Stimulated activated CD4-positive, alpha-beta T cell treated with anti-CD3 and anti-CD28 coated beads, Interleukin-15, amount 100 ng/mL, for 48 hours (primary cell): ENCODE measurements at places on chromosomes 12 and 14.

DNA sequence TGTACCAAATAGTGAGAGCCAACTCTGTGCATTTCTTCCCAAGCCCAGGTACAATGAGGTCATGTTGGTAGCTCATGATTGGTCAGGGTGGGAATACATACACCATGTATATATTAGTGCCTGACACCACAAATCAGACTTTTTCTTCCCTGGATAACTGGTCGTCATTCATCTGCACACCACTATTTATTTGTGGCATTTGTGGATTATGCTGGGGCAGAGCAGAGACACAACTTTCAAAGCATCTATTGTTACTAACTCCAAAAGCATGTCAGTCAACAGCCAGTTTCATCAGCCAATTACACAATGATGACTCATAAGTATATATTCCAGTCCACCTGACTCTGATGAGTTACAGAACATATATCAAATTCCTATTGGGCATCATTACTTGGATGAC is 181.7 kb downstream of the ADAMTS20 start:
- DNase-seq, result no peak

DNA sequence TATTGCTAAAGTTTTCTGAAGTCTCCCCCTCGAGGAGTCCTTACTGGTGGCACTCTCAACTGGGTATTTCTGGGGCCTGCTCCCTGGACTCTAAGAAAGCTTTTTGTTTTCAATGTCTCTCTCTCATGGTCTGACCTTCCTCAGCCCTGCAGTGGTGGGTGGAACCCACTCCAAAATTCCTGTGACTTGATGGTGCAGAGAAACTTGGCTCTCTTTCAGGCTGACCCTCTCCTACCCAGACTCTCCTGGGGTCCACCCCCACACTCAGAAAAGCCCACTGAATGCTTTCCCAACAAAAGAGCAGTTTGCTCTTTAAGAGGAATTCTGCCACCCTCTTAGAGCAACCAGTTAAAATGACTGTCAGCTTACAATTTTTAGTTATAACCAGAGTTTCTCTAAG is 967 bp upstream of the PTCSC3 start:
- DNase-seq, result no peak

DNA sequence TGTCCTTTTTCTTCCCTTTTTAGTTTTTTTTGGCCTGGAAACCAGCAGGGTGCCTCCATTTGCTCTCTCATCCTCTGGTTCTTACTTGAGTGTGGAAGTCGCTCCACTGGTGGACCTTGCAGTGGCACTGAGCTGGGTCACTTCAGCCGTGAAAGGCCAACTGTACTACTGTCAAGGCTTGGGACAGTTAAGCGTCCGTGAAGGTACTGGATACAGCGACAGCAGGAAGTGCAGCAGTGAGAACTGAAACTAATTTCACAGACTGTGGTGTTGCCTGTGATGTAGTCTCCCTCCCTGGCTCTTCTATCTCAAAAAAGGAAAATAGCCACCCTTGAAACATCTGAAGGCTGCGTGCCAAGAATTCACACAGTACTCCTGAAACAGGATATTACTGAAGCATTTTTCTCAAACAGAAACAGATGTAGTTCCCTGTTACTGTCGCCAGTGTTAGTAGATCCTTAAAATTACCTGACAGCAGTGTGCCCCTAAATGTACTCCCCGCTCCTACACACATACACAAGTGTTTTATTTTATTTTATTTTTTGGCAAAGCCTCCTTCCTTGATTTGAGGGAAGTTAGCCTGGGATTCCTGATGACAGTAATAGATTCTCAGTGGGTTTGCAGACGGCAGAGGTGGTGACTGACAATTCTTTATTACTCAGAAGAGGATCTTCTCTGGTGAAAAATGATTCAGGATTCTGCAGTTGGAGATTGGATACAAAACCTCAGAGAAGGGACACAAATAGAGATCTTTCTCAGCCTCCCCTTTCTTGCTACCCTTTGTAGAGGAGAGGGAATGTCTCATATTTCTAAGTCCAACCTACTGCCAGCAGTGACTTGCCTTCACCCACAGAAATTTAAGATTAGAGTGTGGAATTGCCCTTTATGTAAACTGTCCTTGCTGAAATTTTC is 4.4 kb downstream of the SUSD6 start:
- DNase-seq, result no peak

DNA sequence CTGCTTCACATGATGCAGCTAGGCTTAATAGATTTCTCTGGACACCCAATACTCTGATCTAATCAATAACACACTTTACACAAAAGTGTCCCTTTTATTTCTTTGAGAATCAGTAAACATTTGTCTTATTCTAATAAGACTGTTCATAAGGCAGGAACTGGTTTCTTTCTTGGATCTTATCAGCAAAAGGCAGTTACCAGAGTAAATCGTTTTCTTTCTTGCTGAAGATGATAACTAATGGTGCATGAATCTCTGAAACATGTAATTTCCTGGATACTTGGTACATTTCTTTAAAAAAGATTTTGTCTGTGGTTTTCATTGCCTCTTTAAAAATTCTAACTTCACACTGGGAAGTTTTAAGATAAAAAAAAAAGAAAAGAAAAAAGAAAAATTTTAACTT is 39.6 kb downstream of the WIF1 start:
- no peak for DNase-seq

DNA sequence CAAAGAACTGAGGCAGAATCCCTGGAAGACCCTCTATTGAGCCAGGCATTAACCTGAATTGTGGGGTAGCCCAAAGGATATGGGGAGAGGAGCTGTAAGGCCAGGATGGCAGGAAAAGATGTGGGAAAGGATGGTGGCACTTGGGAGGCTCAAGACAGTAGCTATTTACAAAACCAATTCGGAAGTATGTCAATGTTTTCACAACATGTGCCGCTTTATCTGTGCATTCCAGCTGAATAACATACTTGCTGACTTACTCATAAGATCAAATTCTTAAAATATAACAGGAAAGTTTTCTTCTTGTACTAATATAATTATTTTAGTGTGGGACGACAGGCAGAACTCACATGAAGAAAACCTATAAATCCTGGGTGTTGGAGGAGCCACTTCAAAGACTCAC is 10.6 kb downstream of the BBS10 start:
- no peak for DNase-seq

GRCh38 chr14:99313234-99313633 is 41.2 kb upstream of the BCL11B start:
- no peak for DNase-seq

DNA sequence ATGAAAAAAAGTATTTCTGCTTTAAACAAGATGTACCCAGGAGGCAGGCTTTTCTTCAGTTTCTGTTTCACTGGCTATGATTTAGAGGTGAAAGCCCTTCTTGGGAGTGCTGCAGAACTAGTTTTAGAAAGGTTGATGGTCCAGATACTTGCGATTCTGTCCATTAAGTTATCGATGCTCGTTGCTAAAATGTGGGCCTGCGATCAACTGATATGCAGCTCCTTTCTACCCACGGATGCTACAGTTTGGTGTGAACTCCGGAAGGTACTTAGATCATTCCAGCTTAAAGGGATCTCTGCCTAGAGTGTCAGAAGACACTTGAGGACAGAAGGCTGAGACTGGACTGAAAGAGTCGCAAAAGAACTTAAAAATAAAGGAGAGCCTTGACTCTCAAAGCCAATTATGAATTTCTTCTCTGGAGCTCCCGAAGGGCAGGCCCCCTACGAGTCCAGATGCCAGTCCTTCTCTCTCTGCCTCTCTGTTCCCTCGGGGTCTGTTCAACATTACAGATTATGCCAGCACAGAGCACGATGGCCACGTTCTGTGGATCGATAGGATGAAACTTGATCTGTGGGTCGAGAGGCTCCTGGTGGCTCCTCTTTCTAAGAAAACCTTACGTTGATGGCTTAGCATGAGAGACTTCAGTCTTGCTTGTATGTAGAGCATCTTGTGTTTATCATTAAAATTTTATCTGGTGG is 40.0 kb downstream of the FBXW8 start:
- DNase-seq, result no peak

DNA sequence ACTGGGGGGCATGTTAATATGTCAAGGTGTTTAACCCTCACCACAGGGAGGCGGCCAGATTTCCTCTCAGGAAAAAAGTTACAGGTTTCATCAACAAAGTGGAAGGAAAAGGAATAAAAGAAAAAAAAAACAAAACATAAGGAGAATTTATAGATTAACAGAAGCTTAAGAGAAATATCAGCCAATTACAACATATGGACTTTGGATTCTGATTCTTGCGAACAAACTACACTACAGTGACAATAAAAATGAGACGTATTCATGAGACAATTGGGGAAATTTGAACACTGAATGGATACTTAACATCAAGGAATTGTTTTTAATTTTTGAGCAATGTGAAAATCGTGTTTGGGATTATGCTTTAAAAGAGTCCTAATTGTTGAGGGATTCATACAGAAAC is 60.4 kb downstream of the CALM1 start:
- DNase-seq, result no peak

DNA sequence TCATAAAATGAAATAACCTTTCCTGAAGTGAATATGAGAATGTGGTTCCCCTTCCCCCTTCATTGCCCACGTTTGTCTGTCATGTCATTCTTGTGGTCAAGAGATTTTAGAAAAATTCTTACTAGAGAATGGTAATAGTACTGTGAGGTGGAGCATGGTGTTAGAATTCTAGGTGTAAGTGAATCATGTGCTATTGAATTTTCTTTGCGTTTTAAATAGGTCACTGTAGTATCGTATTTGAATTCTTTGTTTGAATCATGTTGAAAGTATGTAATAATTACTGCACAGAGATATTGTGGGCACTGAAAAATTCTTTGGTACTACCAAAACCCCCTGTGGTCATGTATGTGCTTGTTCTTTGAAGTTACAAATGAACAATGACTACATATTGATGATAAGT is 49.9 kb downstream of the FUT8 start:
- DNase-seq, result peak; percentile 10

DNA sequence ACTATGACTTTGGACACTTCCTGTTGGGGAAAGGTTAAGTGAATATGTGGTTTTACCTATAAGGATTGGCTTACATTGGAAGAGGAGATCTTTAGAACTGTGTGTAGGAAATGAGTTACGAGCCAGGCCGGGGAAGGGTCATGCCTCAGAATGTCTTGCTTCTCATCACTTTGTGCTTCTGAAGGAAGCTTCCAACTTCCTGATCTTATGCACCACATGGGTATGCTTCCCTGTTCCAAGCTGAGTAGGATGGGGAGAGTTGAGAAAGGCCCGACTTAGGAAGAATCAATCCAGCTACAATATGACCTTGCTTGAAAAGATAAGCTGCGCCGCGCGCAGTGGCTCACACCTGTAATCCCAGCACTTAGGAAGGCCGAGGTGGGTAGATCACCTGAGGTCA is 59.9 kb downstream of the STXBP6 start:
- no peak for DNase-seq

DNA sequence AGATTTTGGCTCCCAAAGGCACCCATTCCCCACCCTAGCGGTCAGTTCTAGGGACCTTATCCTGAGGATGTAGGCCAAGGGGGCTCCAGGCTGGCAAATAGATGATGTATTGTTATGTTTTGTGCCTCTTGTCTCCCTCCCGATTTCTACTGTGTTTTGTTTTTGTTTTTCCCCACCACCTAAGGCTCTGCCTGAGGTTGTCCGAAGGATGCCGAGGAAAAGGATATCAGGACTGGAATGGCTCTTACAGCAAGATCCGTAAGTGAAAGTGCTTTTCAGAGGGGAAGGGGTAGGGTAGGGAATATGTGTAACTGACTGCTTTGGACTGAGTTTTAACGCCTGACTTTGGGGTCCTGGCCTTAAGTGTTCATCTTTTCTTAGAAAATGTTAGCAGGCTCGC is 6.6 kb downstream of the FOXG1 start:
- DNase-seq, result no peak

- DNase-seq, result no peak
Measured at GRCh38 chr12:75661908-75662307, 150.5 kb upstream of the KRR1 start.

- DNase-seq, result no peak
Measured at GRCh38 chr12:19261773-19262172, 132.2 kb downstream of the PLEKHA5 start.

DNA sequence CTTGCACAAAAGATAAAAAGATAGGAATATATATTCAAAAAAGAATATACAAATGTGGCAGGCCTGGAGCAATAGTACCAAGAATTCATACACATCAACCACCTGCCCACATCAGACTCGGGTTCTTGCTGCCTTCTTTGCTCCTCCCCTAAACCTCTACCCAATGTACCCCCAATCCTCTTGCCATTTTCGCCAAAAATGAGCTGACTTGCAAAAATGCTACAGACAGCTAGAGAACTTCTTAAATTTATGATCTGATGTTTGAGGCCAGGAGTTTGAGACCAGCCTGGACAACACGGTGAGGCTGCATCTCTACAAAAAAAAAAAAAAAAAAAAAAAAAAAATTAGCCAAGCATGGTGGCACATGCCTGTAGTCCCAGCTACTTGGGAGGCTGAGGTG is 42.9 kb upstream of the SAV1 start:
- no peak for DNase-seq

DNA sequence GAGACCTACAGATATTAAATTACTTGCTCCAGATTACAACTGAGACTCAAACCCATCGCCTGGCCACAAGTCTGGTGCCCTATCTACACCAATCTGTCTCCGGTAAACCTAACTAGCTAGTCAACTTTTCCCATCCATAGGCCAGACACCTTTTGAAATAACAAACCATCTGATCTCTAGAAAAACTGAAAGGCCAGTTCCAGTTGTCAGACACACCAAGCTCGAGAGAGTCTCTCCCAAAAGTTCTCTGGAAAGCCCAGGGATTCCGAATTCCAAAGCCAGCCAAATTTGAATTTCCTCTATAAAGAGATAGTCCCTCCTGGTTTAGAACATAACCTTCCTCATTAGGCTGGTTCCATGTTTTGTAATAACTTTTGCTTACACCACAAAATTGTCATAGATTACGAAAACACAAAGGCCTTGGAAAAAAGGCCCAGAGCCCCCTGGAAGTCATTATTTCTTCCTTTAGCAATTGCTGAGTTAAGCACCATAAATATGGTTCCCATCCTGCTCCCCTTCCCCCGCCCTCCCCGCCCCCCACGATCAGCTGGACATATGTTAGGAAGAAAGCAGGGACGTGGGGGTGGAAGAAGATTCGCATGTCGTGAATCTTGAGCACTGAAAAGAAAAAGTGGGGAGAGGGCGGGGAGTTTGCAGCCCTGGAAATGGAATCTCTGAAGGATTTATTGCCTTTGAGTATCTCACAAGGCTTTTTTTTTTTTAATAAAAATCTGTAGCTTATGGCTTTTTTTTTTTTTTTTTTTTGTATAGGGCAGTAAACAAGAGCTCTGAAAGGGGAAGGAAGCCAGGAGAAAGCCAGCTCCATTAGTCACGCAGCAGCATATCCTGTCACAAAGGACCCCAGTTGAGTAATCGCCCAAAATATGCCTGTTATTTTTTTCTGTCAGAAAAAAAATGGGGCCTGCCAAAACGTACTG is 110.4 kb downstream of the ZFP36L1 start:
- DNase-seq, result no peak
